ENCODE measurements at places on chromosomes 2 and 18. TPM values are rescaled to one million over a fixed set of nuclear protein-coding genes. Genes with fewer than 3 reads are reported as not detected.

The FTCDNL1 gene
- total RNA-seq: 2.7 TPM

The LRP1B gene
- 0.08 TPM for total RNA-seq

The DES gene
- 15,954 TPM for total RNA-seq

The CHAC2 gene
- total RNA-seq: 3.8 TPM

The CFAP210 gene
- total RNA-seq: not detected

The TDRD15 gene
- total RNA-seq: not detected

The PLCD4 gene
- total RNA-seq: 0.99 TPM

The SLC16A14 gene
- total RNA-seq: 3.4 TPM

The REG3A gene
- total RNA-seq: not detected

The UBXN2A gene
- 18.5 TPM for total RNA-seq

The FAM110C gene
- total RNA-seq: 3.3 TPM

The SLC8A1 gene
- total RNA-seq: 990 TPM

The GPR17 gene
- total RNA-seq: 0.16 TPM

DNA sequence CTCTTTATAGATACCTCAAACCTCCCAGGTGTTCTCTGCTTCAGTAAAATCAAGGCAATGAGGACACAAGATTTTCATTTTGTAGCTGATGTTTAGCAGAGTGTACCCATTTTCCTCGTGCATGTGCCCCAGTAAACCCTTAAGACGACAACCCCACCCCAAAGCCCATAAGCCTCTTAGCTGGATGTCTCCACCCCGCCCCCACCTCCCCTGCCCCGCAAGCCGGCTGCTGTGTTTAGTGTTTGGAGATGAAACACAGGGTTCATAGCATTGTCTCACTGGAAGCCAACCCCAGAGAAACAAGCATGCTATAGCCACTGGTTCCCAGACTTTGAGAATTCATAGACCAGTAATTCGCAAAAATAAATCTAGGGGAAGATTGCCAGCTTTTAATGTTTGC, 5.8 kb upstream of the SAG start:
- H3K4me3 ChIP-seq: no peak overlapping the region
- H3K27me3 ChIP-seq: no peaks in the 10 kb centered on the region
- H3K4me1 ChIP-seq: no peaks in the 10 kb centered on the region
- no peak for DNase-seq
- no peaks in the 10 kb centered on the region for H3K36me3 ChIP-seq

GRCh38 chr2:23430263-23430662, 45.3 kb downstream of the KLHL29 start:
- peaks cover 20% of the 10 kb centered on the region for H3K4me1 ChIP-seq
- no peak overlapping the region for H3K4me3 ChIP-seq
- H3K27ac ChIP-seq: no peak overlapping the region
- H3K36me3 ChIP-seq: no peaks in the 10 kb centered on the region
- DNase-seq: no peak

GRCh38 chr2:83340424-83340823, 1118.7 kb downstream of the SUCLG1 start:
- H3K36me3 ChIP-seq: no peaks in the 10 kb centered on the region
- no peak overlapping the region for H3K4me3 ChIP-seq
- DNase-seq: no peak
- H3K4me1 ChIP-seq: no peaks in the 10 kb centered on the region

DNA sequence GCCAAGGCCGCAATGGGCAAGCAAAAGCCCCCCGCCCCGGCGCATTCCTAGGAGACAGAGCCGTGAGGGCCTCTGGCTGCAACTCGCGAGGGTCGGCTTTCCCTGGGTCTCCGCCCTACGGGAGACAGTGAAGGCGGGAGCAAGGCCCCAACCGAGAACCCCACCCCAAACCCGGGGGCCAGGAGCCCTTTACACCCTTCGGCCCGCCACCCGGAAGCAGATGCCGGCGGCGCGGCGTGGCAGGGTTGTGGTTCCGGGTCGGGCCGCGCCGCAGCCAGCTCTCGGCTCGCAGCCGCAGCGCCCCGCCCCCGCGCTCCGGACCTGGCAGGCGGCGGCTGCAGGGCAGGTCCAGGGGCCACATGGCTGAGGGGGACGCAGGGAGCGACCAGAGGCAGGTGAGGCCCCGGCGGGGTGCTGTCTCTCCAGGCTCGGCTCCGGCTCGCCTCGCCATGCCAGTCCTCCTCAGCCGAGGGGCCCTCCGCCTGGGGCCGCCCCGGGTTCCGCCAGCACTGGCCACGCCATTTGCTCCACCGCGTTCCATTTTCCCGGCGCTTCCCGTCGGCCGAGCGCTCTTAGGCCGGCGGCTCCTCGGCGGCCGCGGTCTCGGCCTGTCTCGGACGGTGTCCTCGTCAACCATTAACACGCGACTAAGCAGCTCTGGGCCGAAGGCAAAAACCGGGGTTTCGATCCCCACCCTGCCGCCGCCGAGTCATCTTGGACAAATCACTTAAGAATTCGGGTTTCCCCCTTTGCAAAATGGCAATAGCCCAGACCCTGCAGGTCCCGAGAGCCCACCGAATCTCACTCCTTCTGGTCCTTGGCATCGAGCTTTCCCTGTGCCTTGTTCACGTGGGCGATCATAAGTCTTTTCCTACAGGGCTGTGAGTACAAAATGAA, at the start of gene IMPACT:
Gene IMPACT (plus strand): TSS at position 273 of the 897 bp plus-strand sequence. CDS start 87 bp downstream, at position 360.
- H3K27ac ChIP-seq: peak within 1 kb of the TSS; percentile 86
- H3K4me3 ChIP-seq: peak within 1 kb of the TSS; percentile 82
- peaks cover 23% of the 10 kb centered on the region for H3K4me1 ChIP-seq
- H3K27me3 ChIP-seq: peaks cover 41% of the 10 kb centered on the region

GRCh38 chr2:172213116-172213860, 110.6 kb upstream of the DLX2 start:
- no peak for DNase-seq
- no peak overlapping the region for H3K27ac ChIP-seq
- H3K27me3 ChIP-seq: no peaks in the 10 kb centered on the region
- H3K4me3 ChIP-seq: no peak overlapping the region
- peaks cover 5% of the 10 kb centered on the region for H3K4me1 ChIP-seq

DNA sequence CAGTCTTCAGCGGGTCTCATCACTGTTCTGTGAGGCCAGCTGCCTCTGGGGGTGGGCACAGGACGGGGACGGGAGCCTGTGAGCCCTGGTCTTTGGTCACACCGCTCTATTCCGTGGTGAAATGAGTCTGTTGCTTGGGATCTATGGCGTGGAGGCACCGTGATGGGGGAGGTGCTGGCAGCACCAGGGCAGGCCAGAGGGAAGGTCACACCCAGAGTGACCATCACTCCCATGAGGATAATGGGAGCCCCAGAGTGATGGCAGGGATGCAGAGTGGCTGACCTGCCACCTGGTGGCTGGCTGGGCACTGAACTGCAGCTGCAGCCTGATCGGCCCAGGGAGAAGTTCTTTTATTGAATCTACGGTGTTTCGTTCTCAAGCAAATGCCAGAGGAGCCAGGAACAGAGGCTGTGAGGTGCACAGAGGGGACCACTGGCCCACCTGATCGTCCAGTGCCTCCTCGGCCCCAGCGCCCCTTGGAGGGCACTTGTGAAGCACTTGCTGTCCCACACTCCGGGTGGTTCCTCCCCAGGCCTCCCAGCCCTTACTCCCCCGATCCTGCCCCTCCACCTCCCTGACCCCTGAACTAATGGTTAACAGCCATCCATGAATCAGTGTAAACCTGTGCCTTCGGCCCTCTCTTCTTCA, 17.9 kb downstream of the KCNIP3 start:
- DNase-seq: no peak
- no peaks in the 10 kb centered on the region for H3K36me3 ChIP-seq
- no peaks in the 10 kb centered on the region for H3K4me1 ChIP-seq
- H3K27ac ChIP-seq: no peak overlapping the region
- H3K27me3 ChIP-seq: peaks cover 74% of the 10 kb centered on the region
- no peak overlapping the region for H3K4me3 ChIP-seq

DNA sequence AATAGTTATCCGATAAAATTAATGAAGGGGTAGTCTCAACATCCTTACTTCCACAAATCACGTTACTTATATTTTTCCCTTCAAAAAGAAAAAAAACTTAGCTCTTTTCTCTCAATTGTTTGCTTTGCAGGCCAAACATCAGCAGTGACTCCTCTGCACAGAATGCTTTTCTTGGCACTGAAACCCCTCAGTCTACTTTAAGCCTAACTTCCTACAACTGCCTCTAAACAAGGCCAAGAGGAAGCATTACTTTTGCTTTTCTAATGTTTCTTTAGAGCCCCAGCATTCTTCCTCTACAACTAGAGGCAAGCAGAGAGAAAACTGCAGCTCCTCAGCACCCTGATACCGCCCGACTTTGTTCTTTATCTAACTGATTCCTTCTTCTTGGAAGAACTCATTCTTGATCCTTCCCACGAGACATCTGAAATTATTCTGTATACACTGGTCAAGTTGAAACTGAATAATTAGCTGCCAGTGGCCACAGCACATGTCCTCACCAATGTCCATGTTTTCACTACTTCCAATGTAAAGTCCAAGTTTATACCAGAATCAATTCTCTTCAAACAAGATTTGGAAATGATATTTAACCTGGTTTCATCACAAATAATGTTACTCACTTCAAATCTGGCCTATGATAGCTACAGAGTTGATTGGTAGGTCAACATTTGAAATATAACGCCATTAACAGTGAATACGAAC, 55.3 kb downstream of the DTNB start:
- DNase-seq: no peak
- no peaks in the 10 kb centered on the region for H3K27me3 ChIP-seq
- no peak overlapping the region for H3K4me3 ChIP-seq

GRCh38 chr18:36378205-36378604, 80.7 kb downstream of the FHOD3 start:
- H3K4me3 ChIP-seq: no peak overlapping the region
- no peak for DNase-seq
- no peaks in the 10 kb centered on the region for H3K36me3 ChIP-seq
- H3K27me3 ChIP-seq: no peaks in the 10 kb centered on the region
- H3K4me1 ChIP-seq: peaks cover 89% of the 10 kb centered on the region

DNA sequence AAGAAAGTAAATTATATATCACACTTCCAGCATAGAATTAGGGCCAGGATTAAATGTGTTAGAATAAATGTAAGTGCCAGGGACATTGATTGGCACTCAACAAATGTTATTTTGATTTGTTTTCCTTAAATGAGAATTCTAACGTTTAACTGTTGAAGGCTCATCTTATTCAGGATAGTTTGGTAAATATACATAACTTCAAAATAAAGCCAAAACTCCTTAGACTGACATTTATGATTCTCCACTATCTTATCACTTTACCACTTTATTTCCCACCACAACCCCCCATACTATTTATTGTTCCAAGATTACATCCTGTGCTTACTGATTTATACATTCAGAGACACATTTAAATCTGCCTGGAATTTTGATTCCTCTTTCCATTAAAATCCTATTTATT, 769.5 kb upstream of the CDH2 start:
- H3K4me3 ChIP-seq: no peak overlapping the region
- no peak overlapping the region for H3K27ac ChIP-seq
- H3K36me3 ChIP-seq: no peaks in the 10 kb centered on the region
- no peaks in the 10 kb centered on the region for H3K27me3 ChIP-seq

GRCh38 chr18:58405107-58405898, 223.6 kb downstream of the ALPK2 start:
- H3K36me3 ChIP-seq: no peaks in the 10 kb centered on the region
- no peaks in the 10 kb centered on the region for H3K27me3 ChIP-seq
- H3K4me3 ChIP-seq: no peak overlapping the region
- no peak overlapping the region for H3K27ac ChIP-seq

DNA sequence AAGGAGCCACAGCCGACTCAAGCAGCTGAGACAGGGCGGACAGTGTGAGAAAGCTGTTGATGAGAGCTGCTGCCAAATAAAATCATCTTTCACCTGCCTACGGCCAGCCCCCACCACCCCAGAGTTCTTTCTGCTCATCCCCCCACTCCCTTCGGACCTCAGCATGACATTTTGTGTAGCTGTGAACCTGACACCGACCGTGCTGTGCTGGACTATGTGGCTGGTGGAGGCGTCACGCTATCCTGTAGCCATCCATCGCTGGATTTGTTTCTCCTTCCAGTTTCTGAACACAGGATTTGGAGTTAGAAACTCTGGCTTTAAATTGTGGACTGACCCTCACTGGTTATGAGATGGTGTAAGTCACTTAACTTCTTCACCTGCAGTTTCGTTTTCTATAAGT, 317.3 kb downstream of the DCDC2C start:
- H3K27ac ChIP-seq: no peak overlapping the region
- no peak overlapping the region for H3K4me3 ChIP-seq
- no peak for DNase-seq
- no peaks in the 10 kb centered on the region for H3K4me1 ChIP-seq

GRCh38 chr2:70807102-70807827, 13.1 kb downstream of the CLEC4F start:
- no peak for DNase-seq
- H3K36me3 ChIP-seq: no peaks in the 10 kb centered on the region

DNA sequence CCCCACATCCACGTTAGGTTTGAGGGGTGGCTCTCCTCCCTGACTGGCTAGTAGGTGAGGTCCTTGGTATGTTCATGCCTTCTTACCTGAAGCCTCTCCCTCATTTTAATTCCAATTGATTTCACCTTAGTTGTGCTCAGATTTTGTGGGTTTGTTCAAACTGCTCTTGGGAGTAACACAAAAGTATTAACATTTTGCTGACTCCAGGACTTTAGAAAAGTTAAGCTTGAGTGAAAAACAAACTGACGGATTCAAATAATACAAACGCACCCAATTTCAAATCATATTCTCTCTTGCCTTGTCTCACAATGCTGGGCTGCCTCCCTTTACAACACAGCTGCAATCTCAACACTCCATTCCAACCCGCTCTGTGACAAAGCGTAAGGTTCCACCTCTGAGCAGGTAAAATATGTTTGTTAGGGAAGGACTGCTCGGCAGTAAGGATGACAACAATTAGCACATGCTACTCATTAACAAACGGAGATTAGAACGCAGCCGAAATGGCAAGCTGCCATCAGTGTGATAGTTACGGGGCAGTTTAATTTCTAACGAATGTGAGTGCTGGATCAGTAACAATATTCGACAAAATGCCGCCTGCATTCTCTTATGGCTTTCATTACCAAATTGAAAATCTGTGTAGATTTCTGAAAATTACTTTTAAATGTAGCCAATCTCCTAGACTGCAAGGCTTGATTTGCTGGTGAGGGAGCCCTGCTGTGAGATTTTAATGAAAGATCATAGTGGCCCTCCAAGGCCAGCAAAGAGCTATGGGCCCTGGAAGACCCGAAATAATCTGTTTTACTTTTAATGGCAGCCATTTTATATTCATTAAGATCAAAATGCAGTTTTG, 730.6 kb upstream of the FANCL start:
- no peak overlapping the region for H3K4me3 ChIP-seq
- DNase-seq: no peak
- no peaks in the 10 kb centered on the region for H3K27me3 ChIP-seq
- H3K36me3 ChIP-seq: no peaks in the 10 kb centered on the region
- H3K27ac ChIP-seq: no peak overlapping the region

DNA sequence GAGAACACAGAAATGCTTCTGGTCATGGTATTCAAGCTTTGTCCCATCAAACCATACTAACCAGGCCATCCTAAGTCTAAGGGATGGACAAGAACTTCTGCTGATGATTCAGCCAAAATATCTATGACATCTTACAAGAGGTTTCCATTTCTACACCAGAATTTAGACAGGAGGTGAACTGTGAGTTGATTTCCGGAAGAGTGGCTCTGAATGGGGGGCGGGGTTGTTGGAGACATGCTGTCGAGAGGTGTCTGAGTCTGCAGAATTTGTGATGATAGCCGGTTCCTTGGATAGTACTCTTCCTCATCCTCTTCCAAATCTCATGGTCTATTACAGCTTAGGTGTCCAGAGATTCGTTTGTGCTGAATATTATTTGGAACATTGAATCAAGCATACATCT, 408.7 kb upstream of the TCF4 start:
- H3K4me1 ChIP-seq: peaks cover 22% of the 10 kb centered on the region
- H3K27ac ChIP-seq: no peak overlapping the region
- DNase-seq: no peak
- no peak overlapping the region for H3K4me3 ChIP-seq
- no peaks in the 10 kb centered on the region for H3K27me3 ChIP-seq
- no peaks in the 10 kb centered on the region for H3K36me3 ChIP-seq

GRCh38 chr18:35389095-35389618, 12.0 kb upstream of the ZNF396 start:
- peak overlapping the region; percentile 57 for H3K27ac ChIP-seq
- H3K36me3 ChIP-seq: no peaks in the 10 kb centered on the region
- no peak for DNase-seq
- peaks cover 23% of the 10 kb centered on the region for H3K27me3 ChIP-seq
- H3K4me3 ChIP-seq: no peak overlapping the region

Data from left ventricle myocardium inferior (tissue), 1 donor.